Placental pericyte (primary cell): ENCODE measurements at places on chromosomes 7 and 10. TPM values are rescaled to one million over a fixed set of nuclear protein-coding genes. Genes with fewer than 3 reads are reported as not detected.

GIGYF1 gene
- total RNA-seq: 16.6 and 20.6 TPM in 2 replicates

ITGB8 gene
- total RNA-seq: 4.3 and 4.8 TPM in 2 replicates

SGCE gene
- total RNA-seq: 49.7 and 53.0 TPM in 2 replicates

DGKB gene
- not detected in 2 replicates for total RNA-seq

ELMO1 gene
- 0.22 TPM in 1 of 2 replicates, not detected in the other for total RNA-seq

SPDYE2B gene
- not detected in 2 replicates for total RNA-seq
